ENCODE measurements at places on chromosomes 1 and 21.

DNA sequence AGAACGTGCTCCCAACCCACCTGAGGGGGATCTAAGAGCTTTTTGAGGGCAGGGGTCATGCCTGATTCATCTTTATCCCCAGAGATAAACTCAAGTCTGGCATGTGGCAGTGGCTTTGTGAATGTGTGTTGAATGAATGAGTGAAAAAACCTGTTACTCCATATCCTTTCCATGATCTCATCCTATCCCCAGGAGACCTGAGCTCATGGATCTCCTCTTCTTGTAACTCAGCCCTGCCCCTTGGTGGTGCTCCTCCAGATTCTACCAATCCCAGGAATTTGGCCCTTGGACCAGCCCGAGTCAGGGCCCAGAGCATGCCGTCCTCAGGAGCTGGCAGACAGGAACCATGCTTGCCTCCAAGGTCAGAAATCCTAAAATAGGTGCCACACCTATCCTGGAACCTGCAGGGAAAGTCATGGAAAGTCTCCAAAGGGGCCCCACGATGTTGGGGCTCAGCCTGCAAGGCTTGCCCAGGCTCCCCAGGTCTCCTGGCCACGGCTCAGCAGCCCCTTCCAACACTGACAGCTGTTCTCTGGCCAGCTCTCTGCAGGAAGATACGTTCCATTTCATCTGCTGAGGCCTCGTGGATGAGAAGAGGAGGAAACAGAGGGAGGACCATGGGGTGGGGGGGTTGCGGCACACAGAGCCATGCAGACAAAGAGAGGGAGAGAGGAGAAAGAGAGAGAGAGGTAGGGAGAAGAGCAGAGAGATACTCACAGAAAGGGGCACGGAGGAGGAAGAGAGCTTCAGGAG is 214.6 kb downstream of the TRABD2B start:
- no peak for DNase-seq

DNA sequence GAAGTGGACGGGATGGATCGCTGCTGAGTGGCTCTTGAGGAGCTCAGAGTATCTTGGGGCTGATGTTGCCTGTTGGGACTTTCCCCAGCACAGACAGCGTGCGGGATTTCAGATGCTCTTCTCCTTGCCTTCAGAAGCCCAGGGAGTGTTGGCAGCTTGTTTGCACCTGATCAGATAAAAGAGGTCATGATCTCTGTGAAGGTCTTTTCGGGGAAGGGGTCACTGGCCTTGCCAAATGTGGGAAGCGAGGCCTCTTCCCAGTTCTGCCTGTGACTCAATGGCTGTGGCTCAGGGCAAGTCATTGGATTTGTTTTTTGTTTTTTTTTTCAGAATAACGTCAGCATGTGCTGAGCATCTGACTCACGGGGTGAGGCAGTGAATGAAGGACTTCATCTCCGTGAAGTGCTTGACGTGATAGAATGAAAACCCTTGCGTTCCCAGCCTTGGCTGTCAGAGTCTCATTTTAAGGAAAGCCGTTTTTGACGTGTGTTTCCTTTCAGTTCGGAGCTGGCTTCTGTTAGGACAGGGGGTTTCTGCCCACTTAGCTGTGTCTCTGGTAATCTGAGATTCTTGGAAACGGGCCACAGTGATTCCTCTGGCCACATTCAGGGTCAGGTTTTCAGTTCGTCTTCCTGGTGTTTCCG is 46.7 kb downstream of the GALNT2 start:
- no peak for DNase-seq

DNA sequence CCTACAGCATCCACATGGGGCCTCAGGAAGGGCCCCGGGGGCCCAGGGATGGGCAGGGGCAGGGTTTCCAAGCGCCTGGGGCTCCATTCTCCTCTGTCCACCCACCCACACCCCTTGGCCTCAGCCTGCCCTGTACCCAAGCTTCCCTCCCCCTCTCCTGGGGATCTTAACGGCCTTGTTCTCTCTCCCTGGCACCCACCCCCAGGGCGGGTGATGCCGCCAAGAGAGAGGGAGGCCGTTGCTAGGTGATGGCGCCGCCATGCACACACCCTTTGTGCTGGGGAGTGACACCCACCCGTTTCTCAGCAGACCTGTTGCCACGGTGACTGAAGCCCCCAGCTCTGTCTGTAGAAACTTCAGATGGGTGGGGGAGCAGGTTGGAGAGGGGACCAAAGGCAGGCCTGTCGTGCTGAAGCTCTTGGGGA is 7.6 kb downstream of the GPR37L1 start:
- DNase-seq = no peak

DNA sequence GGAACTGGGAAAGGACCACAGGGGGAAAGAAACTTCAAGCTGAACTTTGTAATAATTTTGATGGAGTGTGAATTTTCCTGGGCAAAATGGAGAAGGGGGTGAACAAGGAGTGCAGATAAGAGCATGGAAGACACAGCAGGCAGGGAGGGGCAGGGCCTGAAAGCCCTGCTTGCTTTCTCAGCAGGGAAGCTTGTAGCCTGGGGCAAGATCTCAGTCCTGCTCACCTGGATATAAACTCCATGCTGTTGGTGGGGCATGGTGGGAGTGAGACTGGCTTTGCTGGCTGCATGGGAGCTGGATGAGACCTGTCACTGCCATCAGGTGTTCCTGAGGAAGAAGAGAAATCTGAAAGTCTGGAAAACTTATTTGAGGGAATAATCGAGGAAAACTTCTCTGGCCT is 58.7 kb upstream of the RC3H1 start:
- DNase-seq = no peak

DNA sequence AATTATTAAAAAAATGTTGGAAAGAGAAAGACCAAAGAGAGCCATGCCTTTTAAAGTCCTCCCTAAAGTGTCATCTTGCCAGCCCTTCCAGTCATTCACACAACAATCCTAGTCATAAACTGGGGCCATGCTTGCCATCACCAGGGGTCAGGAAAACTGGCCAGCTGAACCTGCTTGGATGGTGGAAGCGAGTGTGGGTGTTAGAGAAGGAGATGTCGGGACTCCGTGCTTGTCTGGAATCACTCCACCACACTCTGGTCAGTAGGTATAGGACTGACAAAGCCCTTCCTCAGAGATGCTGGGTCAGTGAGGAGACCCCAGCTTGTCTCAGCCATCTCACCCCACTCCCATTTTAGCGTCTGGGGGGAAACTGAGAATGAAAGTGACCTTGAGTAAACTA is 3.3 kb upstream of the HAPLN2 start:
- no peak for DNase-seq

DNA sequence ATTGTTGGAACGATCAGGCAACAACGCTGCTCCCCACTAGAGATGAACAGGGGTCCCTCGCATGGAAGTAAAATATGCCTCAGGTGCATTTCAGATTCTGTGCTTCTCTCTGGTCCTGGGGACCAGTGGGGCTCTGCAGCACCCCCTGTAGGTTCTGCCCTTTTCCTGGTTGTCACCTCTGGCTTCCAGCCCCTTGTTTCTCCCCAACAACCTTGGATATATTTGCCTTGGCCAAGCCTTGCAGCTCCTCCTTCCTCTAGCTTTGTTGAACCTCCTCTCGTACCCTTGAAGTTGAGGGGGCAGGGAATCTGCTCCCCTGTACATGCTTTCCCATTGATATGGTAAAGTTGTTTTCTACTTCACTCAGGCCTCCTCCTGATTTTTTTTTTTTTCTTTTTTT is 5.4 kb upstream of the RGSL1 start:
- DNase-seq = no peak

- no peak for DNase-seq
Observed at GRCh38 chr21:33754481-33754880, 112.2 kb downstream of the ITSN1 start.

DNA sequence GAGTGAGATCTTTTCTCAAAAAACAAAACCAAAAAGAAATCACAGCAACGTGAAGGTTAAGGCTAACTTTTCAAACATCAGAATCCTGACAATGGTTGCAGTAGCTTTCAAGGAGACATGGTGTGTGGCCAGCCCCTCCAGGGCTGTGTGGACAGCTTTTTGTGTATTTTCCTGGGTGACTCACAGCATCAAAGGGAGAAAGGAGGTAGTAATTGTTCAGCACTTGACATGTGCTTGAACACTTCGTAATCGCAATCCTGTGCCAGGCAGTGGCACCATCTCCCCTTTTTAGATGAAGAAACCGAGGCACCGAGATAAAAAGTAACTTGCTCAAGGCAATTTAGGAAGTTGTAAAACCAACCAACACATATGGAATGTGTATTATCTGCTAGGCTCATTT is 10.3 kb downstream of the NBL1 start:
- no peak for DNase-seq

DNA sequence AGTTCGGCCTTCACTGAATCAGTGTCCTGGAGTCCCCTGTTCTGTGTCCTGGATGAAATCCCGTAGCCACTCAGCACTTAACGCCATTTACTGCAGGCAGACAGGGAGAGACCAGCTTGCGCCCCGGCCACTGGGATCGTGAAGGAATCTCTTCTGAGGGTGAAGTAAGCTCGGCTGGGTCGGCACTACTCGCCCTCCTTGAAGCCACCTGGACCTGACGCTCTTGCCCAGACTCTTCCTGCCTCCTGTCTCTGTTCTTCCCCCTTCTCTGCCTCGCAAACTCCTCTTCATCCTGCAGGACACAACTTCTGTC is 99.9 kb upstream of the ZBTB40 start:
- DNase-seq = no peak

GRCh38 chr1:151655371-151655770 is 43.5 kb downstream of the SNX27 start:
- no peak for DNase-seq

DNA sequence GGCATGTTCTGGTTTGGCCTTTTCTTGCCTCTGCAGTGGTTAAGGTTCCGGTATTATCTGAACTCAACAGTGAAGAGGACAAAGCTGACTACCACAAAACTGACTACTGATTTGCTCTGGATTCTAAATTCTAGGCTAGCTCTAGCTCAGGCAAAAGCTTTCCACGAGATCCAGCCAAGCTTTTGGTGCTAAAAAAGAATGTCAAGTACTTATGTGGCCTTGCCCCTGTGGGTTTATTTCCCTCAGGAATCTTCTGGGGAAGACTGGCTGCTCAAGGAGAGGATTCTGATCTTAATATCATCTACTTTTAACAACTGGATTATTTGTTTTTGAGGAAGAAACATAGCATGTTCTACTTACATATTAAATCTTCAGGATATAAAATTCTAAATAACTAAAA is 26.1 kb upstream of the MTMR11 start:
- no peak for DNase-seq

DNA sequence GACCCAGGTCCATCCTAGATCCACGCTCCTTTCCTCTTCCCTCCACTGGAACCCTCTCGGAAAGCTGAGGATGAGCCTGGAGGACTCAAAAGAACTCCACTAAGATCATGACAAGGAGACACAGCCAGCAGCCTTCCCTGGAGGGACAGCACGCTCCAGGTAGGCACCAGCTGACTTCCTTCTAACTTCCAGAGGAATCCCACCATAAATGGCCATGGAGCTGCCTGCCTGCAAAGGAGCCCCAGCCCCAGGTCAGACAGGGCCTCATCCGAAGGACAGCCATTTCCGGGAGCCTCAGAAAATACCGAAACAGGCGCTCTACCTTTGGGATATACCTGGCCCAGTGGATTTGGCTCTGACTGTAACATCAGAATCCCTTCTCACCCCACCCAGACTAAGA is 4.1 kb downstream of the SH3BP5L start:
- DNase-seq = no peak

DNA sequence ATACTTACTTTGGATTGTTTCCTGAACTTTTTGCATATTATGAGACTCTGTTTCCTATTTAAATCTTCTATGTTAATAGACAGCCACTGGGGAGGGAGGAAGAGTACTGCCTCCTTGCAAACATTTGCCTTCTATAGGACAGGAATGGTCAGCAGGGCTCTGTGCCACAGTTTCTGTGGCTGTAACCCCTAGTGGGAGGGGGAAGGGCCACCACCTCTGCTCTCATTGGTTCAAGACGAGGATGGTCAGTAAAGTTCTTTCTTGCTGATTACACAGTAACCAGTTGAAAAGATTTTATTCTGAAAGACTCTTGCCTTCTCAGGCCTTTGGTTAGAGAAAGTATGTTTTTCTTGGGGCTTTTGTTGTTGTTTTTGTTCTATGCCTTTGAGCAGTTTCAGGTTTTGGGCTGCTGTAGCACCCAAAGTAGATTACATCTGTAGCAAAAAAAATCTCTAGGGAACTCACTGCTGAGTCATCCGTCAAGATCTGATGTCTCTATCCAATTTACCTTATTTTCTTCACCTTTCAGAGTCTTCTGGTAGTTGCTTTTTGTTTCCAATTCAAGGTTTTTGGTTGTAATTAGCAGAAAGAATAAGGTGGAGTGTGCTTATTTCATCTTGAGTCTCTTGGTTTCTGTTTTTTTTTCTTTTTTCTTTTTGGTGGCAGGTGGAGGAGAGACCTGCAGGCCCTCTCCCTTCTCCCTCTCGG is 23.1 kb downstream of the SLC35A3 start:
- no peak for DNase-seq

GRCh38 chr1:194004146-194004545 is 817.7 kb upstream of the B3GALT2 start:
- DNase-seq = no peak

DNA sequence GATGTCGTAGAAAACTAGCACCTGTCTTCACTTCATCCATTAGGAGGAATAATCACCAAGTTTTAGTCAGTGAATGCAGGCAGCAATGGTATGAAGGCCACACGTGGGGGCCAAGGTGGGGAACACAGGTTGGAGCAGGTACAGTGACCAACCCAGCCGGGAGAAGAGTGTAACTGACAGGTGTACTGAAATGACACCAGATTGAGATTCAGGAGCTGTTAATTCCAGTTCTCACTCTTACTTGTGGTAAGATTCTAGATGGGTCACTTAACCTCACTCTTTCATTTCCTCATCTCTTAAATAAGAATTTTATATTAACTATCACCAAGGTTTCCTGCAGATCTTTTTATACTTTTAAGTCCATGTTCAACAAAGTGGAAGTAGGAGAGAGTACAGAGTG is 206.2 kb upstream of the PTBP2 start:
- DNase-seq = no peak

GRCh38 chr1:108521990-108522393 is 37.9 kb upstream of the EEIG2 start:
- DNase-seq = no peak

DNA sequence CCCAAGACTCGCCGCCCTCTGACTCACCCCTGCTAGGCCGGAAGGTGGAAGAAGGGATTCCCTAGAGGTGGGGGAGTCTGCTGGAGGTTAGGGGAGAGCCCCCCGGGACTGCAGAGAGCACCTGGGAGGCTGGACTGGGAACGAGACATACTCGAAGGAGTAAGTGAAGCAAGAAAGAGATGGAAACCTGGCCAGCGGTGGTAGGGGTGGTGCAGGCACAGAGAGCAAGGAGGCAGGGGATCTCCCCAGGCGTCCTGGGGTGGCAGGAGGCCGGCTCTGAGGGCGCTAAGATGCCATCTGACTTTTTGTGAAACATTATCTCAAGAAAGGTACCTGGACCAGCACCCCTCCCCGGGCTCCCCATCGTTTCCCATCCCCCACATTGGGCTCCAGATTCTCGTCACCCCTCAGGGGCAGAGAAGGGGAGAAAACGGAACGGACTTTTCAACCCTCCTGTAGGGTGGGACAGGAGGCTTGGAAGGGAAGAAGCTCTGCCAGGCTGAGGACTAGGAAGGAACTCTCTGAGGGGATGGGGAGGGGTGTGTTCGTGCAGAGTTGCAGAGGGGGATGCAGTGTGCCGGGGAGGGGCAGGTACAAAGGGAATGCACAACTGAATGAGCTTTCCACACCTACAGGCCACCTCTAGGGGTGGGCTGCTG is 708 bp downstream of the CHRNB2 start:
- DNase-seq = no peak

Measured in stimulated activated CD4-positive, alpha-beta T cell treated with anti-CD3 and anti-CD28 coated beads, Interleukin-4, amount 100 ng/mL, for 4 hours (primary cell).